ENCODE measurements at places on chromosomes 6 and 20.
A peak's percentile ranks its signal among the peaks of the same experiment; 100 is the strongest.

GRCh38 chr6:152463164-152463563 is 174.0 kb downstream of the SYNE1 start:
- H3K4me1 ChIP-seq: peaks cover 2% of the 10 kb centered on the region
- H3K27me3 ChIP-seq: peaks cover 8% of the 10 kb centered on the region
- H3K36me3 ChIP-seq: no peaks in the 10 kb centered on the region
- no peak overlapping the region for H3K27ac ChIP-seq

- H3K27me3 ChIP-seq: peaks cover 64% of the 10 kb centered on the region
- peak overlapping the region; percentile 81 for H3K4me3 ChIP-seq
- H3K36me3 ChIP-seq: no peaks in the 10 kb centered on the region
- H3K4me1 ChIP-seq: peaks cover 27% of the 10 kb centered on the region
Observed at GRCh38 chr6:129766959-129767728, 57.2 kb upstream of the ARHGAP18 start.

DNA sequence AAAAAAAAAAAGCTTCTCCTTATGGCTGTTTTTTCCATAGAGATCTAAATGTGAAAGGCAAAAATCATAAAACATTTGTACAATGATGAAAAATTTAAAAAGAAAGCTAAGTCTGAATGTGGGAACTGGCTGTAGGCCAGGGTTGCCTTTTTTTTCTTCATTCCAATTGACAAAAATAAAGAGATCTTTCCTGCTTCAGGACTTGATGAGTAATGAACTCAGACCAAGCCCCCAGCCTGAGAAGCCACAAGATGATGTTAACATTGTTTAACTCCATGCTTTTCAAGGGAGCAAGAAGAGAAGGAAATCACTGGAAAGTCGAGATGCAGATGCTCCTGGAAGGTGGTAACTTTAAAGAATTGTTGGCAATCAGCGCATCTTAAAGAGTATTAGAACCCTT is 41.4 kb downstream of the TRMT6 start:
- DNase-seq: no peak
- no peaks in the 10 kb centered on the region for H3K36me3 ChIP-seq
- H3K27ac ChIP-seq: no peak overlapping the region
- H3K4me1 ChIP-seq: peaks cover 10% of the 10 kb centered on the region

DNA sequence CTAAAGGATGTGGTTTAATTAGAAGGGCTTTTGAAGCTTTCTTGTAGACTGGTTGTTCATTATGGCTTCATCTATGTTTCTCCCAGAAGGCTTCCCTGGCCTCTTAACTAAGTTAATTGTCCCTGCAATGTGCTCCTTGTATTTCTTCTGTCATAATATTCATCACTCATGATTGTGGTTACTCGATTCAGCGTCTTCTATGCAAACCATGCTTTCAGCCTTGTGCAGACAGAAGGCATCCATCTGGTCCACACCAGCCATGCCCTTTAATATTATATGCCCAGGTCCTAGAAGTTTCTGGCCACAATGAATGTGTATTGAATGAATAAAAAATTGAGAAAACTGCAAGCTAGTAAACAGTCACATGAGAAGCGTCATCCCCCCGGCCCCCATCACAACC is 163.2 kb downstream of the KHDC1L start:
- H3K36me3 ChIP-seq: no peaks in the 10 kb centered on the region
- no peaks in the 10 kb centered on the region for H3K4me1 ChIP-seq
- no peak overlapping the region for H3K27ac ChIP-seq
- H3K27me3 ChIP-seq: no peaks in the 10 kb centered on the region

GRCh38 chr6:43070028-43070632 is 6.0 kb upstream of the PTK7 start:
- H3K36me3 ChIP-seq: peaks cover 6% of the 10 kb centered on the region
- no peak overlapping the region for H3K4me3 ChIP-seq
- peaks cover 4% of the 10 kb centered on the region for H3K4me1 ChIP-seq
- H3K27ac ChIP-seq: no peak overlapping the region

Measured in activated T-helper 2 cell treated with anti-CD3 and anti-CD28 coated beads, Interferon-gamma antibody, Interleukin-2, Interleukin-4, amounts not matched to agents 10 μg/mL and 5 μg/mL and 100 μg/mL, durations not matched to agents 14 hours and 24 hours and 36 hours (primary cell).